ENCODE measurements at places on chromosomes 4 and X.
A peak's percentile ranks its signal among the peaks of the same experiment; 100 is the strongest.

DNA sequence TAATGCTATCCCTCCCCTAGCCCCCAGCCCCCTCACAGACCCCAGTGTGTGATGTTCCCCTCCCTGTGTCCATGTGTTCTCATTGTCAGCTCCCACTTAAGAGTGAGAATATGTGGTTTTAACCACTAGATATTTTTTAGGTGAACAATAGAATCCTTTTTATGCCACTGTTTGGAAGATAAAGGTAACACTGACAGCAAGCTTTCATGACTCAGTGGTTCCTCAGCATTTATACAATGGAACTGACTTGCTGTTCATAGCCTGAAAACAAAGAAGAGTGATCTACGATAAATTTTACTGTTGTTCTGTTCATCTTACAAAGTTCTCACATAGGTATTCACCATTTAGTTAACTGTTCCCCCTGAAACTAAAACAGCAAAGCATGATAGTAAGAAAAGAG, 147.8 kb downstream of the ARHGAP10 start:
- no peak for DNase-seq

DNA sequence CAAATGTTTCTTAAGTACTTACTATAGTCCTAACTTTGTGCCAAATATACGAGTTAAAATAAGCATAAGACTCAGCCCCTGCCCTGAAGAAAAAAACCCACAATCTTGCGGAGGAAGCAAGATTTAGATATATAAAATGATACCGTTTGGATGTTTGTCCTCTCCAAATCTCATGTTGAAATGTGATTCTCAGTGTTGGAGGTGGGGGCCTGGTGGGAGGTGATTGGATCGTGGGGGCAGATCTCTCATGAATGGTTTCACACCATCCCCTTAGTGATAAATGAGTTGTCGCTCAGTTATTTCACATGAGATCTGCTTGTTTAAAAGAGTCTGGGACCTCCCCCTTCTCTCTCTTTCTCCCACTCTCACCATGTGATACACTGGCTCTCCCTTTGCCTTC, 28.7 kb downstream of the EFHC2 start:
- no peak for DNase-seq

DNA sequence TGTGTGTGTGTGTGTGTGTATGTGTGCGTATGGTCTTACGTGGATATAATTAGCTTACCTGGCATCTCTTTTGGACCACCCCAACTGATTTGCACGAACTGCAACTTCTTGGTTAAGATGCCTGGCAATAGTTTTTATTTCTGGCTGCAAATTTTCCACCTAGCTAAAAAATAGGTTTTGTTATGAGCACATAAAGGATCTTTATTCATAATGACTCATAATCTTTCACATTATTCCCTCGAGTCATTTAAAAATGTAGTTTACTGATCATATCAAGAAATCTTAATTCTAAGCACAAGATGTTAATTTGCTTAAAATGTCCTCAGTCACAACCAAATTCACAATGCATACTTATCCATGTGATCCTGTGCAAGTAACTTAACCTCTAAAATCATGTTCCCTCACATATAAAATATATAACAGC, 1.5 kb downstream of the COX18 start:
- DNase-seq, result peak; percentile 20

DNA sequence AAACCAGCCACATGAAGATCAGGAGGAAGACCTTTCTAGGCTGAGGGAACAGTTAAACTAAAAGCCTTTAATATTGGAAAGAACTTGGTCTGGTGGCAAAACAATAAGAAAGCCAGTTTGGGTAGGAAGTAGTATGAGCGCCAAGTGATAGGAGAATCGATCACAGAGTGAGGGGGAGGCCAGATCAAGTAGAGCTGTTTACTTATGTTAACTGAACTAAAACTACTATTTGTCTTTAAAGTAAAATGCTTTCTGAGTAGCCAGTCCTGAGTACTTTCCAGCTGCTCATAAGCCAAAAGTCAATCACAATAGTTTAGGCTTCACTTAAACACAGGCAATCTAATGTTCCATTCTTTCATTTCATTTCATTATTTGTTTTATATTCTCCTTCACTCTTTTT, 62.8 kb upstream of the RPA4 start:
- DNase-seq, result no peak

GRCh38 chr4:152072001-152072485, 311.2 kb upstream of the GATB start:
- no peak for DNase-seq

All from stimulated activated CD4-positive, alpha-beta T cell treated with anti-CD3 and anti-CD28 coated beads, Interleukin-12 subunit alpha, Interleukin-12 subunit beta, amount 100 ng/mL, for 4 hours (primary cell).